Neural cell (in vitro differentiated cells): ENCODE measurements at places on chromosomes 1 and 21. TPM values are rescaled to one million over a fixed set of nuclear protein-coding genes. Genes with fewer than 3 reads are reported as not detected.

AK5 gene
- polyA plus RNA-seq = 5.4 and 7.1 TPM in 2 replicates

PTPRU gene
- polyA plus RNA-seq = 2.5 and 5.0 TPM in 2 replicates

S100A7 gene
- not detected in 2 replicates for polyA plus RNA-seq

OR2T35 gene
- polyA plus RNA-seq = not detected in 2 replicates
